ENCODE measurements at places on chromosomes 7 and 10.

- DNase-seq, result no peak
These were observed 108.0 kb downstream of the SMURF1 start for GRCh38 chr7:99035723-99036545.

GRCh38 chr7:158563051-158563450 lies 24.6 kb downstream of the PTPRN2 start:
- no peak for DNase-seq

DNA sequence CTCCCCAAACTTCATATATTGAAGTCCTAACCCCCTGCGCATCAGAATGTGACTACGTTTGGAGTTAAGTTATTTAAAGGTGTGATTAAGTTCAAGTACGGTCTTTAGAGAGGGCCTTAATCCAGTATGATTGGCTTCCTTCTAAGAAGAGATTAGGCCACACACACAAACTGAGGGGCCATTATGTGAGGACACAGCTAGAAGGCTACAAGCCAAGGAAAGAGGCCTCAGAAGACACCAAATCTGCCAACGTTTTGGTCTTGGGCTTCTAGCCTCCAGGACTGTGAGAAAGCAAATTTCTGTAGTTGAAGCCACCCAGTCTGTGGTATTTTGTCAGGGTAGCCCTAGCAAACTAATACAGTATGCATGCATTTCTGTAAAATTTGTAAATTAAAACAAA lies 41.7 kb downstream of the REEP3 start:
- no peak for DNase-seq

DNA sequence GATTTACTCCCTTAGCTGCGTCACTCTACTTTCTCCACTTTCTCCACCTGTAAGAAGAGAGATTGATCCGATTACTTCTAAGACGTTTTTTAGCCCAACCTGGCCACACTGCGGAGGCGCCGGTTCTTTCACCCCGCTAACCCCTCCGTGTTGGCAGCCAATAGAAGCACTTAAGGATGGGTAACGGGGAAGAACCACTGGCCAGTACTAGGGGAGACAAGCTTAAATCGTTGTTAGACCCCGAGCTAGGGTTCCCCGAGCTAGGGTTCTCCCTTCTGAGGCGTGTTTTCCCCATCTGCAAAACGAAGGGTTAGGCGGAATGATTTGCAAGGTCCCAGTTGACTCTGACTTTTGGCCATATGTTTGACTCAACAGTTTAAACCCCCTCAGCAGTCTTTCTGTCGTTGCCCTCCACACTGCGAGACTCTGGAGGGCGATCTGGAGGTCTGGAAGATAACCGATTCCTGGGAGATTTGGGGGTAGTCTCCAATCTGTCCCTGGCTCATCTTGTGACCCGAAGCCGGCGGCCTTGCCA lies 644 bp downstream of the UMAD1 start:
- DNase-seq, result no peak

DNA sequence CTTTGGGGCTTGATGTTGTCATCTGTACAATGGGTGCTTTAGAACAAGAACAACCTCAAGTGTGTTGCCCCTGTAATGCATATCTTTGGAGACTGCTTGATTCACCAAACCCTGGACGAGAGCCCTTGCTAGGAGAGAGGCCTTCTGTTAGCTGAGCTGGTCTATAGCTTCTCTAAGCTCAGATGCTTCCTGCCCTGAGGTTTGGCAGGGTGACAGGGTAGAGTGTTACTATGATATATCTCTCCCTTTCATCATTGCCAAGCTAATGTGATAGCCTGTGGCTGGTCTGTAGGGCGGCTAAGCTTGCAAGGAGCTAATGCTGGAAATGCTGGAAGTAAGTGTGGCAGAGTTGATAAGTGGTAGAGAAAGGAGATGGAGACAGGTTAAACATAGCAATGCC lies 364.1 kb downstream of the RPS24 start:
- DNase-seq, result no peak

DNA sequence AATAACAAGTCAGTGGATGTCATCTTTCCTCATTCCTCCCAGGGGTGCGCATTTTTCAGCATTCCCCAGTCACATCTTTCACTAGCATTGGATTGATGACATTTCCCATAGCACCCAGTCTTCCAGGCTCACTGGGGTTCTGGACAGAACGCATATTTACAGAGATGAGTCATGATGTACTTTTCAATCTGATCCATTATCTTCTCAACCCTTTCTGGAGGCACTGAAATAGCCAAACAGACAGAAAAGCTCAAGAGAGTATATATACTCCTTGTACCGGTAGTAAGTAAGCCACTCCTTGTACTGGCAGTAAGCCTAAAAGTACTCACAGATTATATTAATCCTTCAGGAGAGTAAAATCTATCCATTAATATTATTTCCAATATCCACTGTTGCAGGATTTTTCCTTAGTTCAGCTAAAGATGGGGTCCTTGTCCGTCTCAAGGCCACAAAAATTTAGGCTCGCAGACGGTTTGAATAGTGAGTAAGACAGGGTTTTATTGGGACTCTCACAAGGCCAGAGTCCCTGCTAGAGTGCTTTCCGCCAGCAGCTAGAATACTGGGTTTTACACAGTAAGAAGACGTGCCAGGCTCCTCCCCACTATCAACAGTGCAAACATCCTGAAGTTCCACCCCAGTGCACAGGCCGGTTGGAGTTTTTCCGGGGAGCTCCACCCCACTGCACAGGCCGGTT lies 60.8 kb downstream of the MDH2 start:
- peak; percentile 46 for DNase-seq

GRCh38 chr7:149020483-149020882 lies 7.8 kb downstream of the PDIA4 start:
- DNase-seq, result no peak

- no peak for DNase-seq
These were observed 276.7 kb downstream of the PARD3 start for GRCh38 chr10:34538281-34538829.

DNA sequence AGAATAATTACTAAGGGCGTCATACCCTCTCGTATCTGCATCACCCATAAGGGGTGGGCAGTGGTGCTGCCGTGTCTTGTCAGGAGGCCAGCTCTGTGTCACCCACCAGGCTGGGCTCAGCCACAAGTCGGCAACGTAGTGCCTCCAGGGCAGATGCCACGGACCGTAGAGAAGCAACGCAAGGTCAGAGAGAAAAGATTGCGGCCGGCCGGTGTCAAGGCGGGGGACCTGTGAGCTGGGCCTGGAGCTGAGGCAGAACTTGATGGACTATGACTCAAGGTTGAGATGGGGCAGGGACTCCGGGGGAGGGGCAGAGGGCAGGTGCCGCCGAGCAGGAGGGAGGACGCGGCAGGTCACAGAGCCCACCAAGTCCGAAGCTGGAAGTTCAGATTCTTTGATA lies 29.5 kb downstream of the FOXK1 start:
- DNase-seq, result no peak

Data from breast epithelium (tissue), 4 donors.